ENCODE measurements at places on chromosomes 2 and 18. TPM values are rescaled to one million over a fixed set of nuclear protein-coding genes. Genes with fewer than 3 reads are reported as not detected.

GRCh38 chr2:120579916-120580685 lies 155.6 kb upstream of the GLI2 start:
- no peaks in the 10 kb centered on the region for H3K4me1 ChIP-seq
- H3K36me3 ChIP-seq: no peaks in the 10 kb centered on the region
- no peak overlapping the region for H3K4me3 ChIP-seq

DNA sequence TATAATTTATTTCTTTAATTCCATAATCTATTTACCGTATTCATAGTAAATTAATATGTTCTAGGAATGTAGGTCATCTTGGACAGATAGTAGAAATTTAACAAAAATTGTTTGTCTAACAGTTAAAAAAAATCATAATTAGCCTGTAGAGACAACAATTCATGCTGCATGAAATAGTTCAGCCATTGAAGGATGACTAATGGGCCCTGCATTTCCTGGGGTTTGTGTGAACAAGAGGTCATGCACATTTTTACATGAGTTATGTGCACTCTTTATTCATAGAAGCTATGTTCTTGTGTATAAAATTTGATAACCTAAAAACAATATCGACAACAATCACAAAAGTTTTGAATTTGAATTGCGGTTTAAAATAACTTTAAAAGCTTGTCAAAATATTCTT lies 1663.6 kb downstream of the SUCLG1 start:
- no peaks in the 10 kb centered on the region for H3K36me3 ChIP-seq
- H3K27ac ChIP-seq: no peak overlapping the region
- no peaks in the 10 kb centered on the region for H3K27me3 ChIP-seq
- H3K4me3 ChIP-seq: no peak overlapping the region
- no peaks in the 10 kb centered on the region for H3K4me1 ChIP-seq

Gene SF3B6
- total RNA-seq: 70.0 TPM

DNA sequence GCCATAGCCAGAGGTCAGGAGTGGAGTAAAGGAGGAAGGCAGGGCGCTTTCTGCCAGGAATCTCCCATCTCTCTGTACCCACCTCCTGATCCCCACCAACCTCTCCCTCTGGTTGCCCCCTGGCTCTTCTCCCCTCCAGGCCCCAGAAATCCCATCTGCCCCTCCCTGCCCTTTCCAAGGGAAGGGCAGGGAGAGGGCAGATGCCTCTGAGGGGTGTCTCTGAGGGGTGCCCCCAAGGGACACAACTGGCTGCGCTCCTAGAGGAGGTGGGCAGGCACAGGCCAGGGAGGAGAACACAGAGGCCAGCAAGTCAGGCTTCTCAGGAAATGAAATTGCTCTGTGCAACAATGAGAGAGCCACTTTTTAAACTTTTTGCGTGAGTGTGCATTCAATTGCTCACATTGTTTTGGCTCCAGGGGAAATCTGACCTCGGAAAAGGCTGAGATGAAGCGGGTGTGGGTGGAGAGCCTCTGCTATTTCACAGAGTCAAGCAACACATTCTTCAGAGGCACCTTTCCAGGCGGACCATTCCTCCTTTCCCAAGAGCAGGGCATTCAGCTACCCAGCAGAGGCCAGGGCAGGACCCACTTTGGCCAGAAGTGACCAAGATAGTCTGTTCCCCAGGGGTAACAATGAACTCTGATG lies 125.5 kb downstream of the SMAD7 start:
- no peaks in the 10 kb centered on the region for H3K36me3 ChIP-seq
- H3K27me3 ChIP-seq: no peaks in the 10 kb centered on the region
- H3K27ac ChIP-seq: no peak overlapping the region
- DNase-seq: no peak

DNA sequence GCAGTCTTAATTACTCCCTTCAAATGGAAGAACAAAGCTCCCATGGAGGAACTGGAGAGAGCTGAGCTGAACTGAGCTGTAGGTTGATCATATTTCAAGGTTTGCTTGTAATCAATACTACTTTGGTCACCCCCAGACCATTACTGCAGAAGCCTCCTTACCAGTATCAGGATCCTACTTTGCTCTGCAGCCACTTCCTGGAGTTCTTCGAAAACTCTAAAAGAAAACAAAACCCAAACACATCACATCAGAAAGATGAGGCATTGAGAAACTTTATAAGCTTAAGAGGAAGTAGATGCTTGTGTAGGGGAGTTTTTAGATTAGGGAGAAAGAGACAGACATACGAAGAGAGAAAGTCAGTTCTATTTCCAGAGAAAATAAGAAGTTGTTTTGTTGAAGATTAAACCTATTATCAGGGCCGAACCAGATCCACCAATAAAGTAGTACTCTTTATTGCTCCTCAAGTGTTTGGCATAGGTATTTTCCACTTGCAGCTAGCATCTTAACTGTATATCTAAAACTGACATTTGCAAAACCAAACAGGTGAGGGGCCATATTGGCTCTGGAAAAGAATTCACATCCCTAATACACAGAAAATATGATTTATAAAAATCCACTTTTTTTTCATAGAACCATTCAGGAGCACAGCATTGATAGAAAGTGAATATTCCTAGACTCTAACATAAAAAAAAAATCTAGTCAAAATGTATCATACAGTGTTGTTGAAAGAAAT lies 166.9 kb upstream of the KLF7 start:
- peaks cover 10% of the 10 kb centered on the region for H3K4me1 ChIP-seq
- no peaks in the 10 kb centered on the region for H3K27me3 ChIP-seq
- no peaks in the 10 kb centered on the region for H3K36me3 ChIP-seq
- H3K27ac ChIP-seq: peak overlapping the region; percentile 86

Gene UCN
- total RNA-seq: 2.6 TPM

- H3K27me3 ChIP-seq: peaks cover 20% of the 10 kb centered on the region
- H3K36me3 ChIP-seq: no peaks in the 10 kb centered on the region
Measured at GRCh38 chr2:15935675-15936074, 4.7 kb upstream of the MYCN start.

DNA sequence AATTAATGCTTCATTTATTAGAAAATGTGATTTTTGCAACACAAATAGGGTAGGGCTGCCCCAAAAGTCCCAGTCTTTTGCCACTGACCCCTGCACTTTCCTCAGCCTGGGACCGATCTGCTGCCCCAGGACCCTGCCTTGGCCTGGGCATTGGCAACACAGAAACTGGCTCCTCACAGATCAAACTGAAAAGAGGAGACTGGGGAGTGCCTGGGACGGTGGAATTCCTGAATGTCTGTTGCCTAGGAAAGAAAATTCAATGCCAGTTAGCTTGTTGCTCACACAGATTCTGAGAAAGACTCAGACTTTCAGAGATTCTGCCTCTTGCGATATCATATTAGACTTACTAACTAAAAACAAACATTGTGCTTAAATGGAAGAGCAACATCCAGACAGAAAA lies 211.2 kb downstream of the VAPA start:
- H3K4me1 ChIP-seq: peaks cover 8% of the 10 kb centered on the region
- no peaks in the 10 kb centered on the region for H3K36me3 ChIP-seq
- H3K4me3 ChIP-seq: no peak overlapping the region
- no peak overlapping the region for H3K27ac ChIP-seq
- no peak for DNase-seq

Gene HOXD13
- not detected for total RNA-seq

DNA sequence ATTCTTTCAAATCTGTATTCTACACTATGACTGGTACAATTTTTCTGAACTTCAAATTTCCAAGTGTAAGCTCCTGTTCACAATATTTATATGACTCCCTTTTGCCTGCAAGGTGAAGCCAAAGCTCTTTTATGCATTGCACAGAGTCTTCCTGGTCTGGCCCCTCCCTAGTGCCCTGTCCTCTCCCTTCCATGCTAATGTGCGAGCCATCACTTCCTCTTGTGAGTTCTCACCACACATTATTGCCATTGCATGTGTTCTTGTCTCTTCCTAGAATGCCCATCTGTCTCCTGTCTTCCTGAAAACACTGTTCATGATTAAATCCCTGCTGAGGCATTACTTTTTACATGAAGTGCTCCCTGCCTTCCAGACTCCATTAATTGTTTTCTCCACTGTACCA lies 169.9 kb downstream of the MC4R start:
- no peaks in the 10 kb centered on the region for H3K4me1 ChIP-seq
- no peak overlapping the region for H3K27ac ChIP-seq
- H3K36me3 ChIP-seq: no peaks in the 10 kb centered on the region
- no peaks in the 10 kb centered on the region for H3K27me3 ChIP-seq

DNA sequence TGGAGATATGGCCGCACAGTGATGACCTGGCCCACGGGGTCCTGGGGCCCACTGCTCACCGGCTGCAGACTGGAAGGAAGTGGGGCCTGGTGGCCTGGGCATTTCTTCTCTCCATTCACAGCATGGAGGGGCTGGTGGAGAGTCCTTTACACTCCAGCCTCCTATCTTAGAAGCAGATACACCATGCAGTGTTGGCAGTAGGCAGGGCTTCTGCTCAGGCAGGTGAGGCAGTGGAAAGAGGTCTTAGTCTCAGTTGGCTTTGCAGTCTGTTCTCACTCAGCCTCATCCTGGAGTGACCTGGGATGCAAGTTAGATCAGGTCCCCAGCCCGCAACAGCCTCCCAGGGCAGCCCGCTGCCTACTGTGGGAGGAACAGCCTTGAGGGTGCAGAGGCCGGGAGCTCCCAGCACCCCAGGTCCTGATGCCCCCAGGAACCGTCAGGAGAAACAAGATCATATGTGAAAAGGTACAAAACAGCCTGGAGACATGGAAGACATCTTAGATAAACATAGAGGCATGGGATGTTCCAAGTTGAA lies 45.8 kb upstream of the OTOS start:
- H3K36me3 ChIP-seq: no peaks in the 10 kb centered on the region
- DNase-seq: no peak
- no peak overlapping the region for H3K27ac ChIP-seq
- no peak overlapping the region for H3K4me3 ChIP-seq

- no peaks in the 10 kb centered on the region for H3K27me3 ChIP-seq
- H3K4me3 ChIP-seq: no peak overlapping the region
- no peaks in the 10 kb centered on the region for H3K36me3 ChIP-seq
Measured at GRCh38 chr2:239724194-239724849, 300.8 kb downstream of the NDUFA10 start.

Gene SP140
- total RNA-seq: 4.8 TPM

DNA sequence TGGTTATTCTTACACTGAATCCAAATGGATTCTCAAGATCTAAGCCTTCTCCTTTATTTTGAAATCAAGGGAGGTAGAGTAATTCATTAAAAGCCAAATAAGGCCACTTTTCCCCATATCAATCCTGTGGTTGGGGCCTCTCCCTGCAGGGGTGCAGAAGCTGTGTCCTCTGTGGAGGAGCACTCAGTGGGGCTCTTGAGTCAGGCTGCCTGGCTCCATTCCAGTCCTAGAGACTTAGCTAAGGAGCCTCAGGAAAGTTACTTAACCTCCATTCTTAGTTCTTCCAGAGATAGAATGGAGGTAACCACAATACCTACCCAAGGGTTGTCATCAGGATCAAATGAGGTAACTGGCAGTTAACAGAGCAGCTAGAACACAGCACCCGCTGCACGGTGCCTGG lies 564.3 kb downstream of the CMPK2 start:
- H3K4me1 ChIP-seq: no peaks in the 10 kb centered on the region
- no peaks in the 10 kb centered on the region for H3K36me3 ChIP-seq
- H3K27ac ChIP-seq: no peak overlapping the region
- H3K27me3 ChIP-seq: no peaks in the 10 kb centered on the region
- H3K4me3 ChIP-seq: no peak overlapping the region

DNA sequence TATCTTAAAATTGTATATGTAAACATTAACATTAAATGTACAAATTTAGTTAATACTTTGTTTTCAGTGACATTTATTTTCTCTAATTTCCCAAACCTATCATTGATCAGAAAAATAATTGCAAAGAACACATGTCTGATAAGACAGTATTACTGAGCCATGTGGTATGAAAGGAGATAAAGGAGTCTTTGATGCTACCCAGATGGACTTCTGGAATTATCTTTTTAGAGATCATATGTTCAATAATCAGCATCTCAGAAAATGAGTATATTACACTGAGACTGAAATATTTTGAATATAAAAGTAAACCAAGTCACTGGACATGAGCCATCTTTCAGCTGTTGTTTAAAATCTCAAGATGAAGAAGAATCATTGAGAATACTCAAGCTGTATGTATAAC lies 153.3 kb downstream of the PHLPP1 start:
- no peak overlapping the region for H3K27ac ChIP-seq
- no peak for DNase-seq
- no peaks in the 10 kb centered on the region for H3K36me3 ChIP-seq
- no peak overlapping the region for H3K4me3 ChIP-seq
- H3K4me1 ChIP-seq: no peaks in the 10 kb centered on the region
- H3K27me3 ChIP-seq: no peaks in the 10 kb centered on the region

Gene KCNIP3
- total RNA-seq: 4.5 TPM

Gene ANKAR
- total RNA-seq: 6.9 TPM

- no peak overlapping the region for H3K4me3 ChIP-seq
- H3K4me1 ChIP-seq: no peaks in the 10 kb centered on the region
- no peaks in the 10 kb centered on the region for H3K27me3 ChIP-seq
- H3K36me3 ChIP-seq: no peaks in the 10 kb centered on the region
- H3K27ac ChIP-seq: no peak overlapping the region
- DNase-seq: no peak
Measured at GRCh38 chr2:30165617-30166016, 18.8 kb downstream of the YPEL5 start.

Gene KCNE4
- total RNA-seq: 2.4 TPM

DNA sequence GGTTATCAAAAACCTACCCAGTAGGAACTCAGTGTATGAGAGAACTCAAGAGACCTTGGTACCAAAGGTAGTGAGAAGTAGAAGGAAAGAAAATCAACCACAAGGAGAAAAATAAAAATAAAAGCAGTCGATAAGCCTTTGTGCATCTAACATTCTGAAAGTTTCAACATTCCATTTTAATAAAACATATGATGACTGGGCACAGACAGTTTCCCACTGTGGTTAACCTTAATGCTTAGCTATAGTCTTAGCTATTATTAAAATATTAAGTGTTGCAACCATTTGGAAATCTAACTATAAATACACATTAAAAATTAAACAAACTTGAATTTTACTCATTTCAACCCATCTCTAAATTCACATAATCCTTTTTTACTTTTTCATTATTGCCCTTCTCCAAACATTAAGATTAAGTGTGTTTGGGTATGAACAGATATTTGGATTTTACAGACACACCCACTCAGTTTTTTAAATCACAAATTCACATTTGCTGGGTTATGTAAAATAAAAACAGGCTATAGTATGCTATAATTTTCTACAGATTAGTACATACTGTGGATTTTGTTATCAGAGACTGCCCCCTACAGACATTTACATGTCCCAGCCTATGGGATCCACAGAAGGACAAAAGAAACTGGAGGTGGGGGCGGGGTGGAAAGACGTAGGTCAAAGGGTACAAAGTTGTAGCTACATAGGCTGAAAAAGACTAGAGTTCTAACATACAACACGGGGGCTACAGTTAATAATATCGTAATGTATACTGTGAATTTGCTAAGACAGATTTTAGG lies 32.8 kb downstream of the SRBD1 start:
- DNase-seq: no peak
- no peak overlapping the region for H3K27ac ChIP-seq
- H3K36me3 ChIP-seq: no peaks in the 10 kb centered on the region
- H3K27me3 ChIP-seq: no peaks in the 10 kb centered on the region

Gene LYPD6
- 0.64 TPM for total RNA-seq

GRCh38 chr2:219552382-219553167 lies 8.7 kb downstream of the TMEM198 start:
- peak overlapping the region; percentile 63 for H3K4me3 ChIP-seq
- H3K27ac ChIP-seq: no peak overlapping the region
- peaks cover 5% of the 10 kb centered on the region for H3K4me1 ChIP-seq
- peak; percentile 90 for DNase-seq

Gene RASGRP3
- 27.2 TPM for total RNA-seq

Measured in left lung (tissue), 14 donors.